IMR-90 (cell line): ENCODE measurements at places on chromosomes 3 and 15. TPM values are rescaled to one million over a fixed set of nuclear protein-coding genes. Genes with fewer than 3 reads are reported as not detected.

SENP2 gene
- total RNA-seq = 15.2 and 31.1 TPM in 2 replicates

SLC35G2 gene
- 6.6 and 8.6 TPM in 2 replicates for total RNA-seq

GOLGA8T gene
- not detected in 2 replicates for total RNA-seq

KCNAB1 gene
- under 0.01 and 0.56 TPM in 2 replicates for total RNA-seq

TMEM108 gene
- total RNA-seq = 0.18 and 0.28 TPM in 2 replicates

C15orf62 gene
- under 0.01 TPM in 1 of 2 replicates, not detected in the other for total RNA-seq

ISL2 gene
- total RNA-seq = 1.1 and 1.3 TPM in 2 replicates

LIPC gene
- under 0.01 TPM in 1 of 2 replicates, not detected in the other for total RNA-seq

GABRB3 gene
- total RNA-seq = 0.54 and 0.56 TPM in 2 replicates

ROPN1 gene
- 0.18 TPM in 1 of 2 replicates, not detected in the other for total RNA-seq

ANXA2 gene
- 6,979 and 8,412 TPM in 2 replicates for total RNA-seq

SLC51B gene
- total RNA-seq = not detected in 2 replicates

CFAP100 gene
- not detected in 2 replicates for total RNA-seq

POLQ gene
- 5.0 and 7.5 TPM in 2 replicates for total RNA-seq
